Ecto neural progenitor cell (in vitro differentiated cells): ENCODE measurements at places on chromosomes 7 and 10.

DNA sequence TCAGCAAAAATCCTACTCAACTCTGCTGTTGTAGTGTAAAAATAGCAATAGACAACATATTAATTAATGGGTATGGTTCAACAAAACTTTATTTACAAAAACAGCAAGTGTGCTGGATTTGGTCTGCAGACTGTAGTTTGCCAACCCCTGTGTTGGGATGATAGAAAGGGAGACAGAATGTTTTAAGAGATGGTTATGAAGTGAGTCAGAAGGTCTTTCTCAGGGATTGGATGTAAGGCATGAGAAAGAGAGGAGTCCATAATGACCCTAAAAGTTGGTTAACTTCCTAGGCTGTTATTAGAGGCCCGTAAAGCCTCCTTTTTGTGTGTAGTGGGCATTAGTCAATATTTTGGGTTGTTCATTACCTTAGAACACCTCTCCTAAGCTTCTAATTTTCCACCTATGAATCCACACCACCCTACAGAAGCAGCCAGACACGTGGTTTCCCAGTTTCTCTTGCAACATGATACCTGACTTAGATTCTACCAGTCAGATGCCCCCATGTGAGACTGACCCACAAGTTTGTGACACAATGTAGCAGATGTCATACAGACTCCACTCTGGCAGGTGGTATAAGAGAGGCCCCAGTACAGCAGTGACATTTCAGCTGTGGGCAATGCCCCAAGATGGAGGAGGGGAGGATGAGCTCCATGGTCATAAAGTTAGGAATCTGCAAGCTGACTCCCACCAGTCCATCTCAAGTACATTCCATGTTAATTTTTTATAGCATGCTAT lies 1015.6 kb downstream of the KCNMA1 start:
- DNase-seq = no peak

DNA sequence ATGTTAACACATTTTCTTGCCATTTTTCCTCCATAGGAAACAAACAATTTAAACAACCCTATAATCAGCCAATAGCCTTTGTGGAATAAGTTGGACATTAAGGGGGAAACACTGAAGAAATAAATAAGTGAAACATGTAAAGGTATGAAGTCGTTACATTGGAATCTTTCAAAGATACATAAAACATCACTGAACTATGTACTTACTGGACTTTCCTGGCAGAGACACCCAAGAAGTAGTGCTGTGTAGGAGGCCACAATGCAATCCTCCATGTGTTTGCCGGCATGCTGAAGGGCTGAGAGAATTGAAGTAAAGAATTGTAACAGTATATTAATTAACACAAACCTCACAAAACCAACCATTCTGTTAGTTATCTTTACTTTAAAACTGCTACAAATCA lies 76.5 kb upstream of the GRID1 start:
- no peak for DNase-seq

DNA sequence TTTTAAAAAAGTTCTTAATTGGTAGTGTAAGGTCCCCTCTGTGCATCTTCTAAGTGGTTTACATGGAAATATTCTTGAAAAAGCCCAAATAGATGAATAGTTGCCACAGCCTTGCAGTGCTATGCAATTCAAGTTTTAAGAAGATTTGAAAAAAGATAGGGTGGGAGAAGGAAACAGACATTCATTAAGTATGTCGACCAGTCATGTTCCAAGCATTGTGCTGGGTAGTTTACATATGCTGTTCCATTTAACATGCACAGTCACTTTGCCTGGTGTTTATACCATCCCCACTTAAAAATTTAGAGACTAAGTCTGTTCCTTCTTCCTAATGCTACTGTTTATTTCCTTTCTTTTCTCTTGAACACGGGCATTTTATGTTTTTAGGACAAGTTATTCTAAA lies 28.1 kb upstream of the NAMPT start:
- DNase-seq = no peak

DNA sequence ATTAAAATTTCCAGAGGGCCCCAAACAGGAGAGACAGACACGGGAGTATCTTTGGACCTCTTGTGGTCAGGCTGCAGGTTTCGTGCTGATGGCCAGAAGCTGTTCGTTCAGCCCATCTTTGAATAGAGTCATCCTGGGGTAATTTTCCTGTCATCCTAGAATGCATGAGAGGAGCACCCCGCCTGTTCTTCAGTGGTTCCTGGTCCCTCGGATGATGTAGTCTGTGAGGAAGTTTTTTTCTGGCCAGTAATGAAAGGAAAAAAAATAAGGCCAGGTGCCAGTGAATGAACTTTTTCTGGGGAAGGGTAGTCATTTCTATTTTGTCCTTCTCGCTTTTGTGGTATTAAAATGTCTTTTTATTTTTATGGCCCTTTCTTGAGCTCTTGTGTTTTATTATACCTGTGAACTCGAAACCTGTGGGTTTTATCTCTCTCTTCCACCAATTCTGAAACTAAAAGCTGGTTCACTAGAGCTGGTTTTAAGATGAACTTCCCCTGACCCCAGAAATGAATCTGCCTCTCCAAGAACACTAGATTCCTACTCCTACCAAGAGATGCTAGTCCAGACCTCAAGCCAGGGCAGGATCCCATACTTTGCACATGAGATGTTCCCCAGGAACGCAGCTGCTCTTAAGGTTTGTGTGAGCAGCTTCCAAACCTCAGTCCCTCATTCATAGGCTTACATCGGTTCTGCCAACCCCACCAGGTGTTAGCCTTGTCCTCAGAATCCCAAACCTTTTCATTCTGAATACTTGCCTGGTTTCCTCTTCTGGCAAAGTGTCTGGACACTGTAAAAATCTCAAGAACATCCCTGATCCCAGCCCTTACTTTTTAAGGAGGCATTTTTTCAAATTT lies 15.4 kb upstream of the MEST start:
- DNase-seq = no peak

GRCh38 chr7:101814081-101814990 lies 3.1 kb upstream of the CUX1 start:
- DNase-seq = peak; percentile 81

DNA sequence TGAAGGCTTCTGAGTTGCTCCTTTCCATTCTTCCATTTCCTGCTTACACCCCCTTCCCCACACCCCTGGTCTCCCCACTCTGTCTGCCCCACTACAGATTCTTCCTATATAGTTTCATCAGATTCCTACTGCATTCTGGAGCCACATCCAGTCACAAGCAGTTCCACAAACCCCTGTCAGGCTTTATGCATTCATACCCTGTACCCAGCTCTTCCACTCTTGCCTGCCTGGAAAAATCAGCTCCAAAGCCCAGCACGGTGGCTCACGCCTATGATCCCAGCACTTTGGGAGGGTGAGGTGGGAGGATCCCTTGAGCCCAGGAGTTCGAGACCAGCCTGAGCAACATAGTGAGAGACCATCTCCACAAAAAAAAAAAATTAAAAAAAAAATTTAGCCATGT lies 60.4 kb downstream of the C10orf67 start:
- DNase-seq = no peak

- no peak for DNase-seq
These were observed 35.8 kb downstream of the RBM17 start for GRCh38 chr10:6124666-6125065.

GRCh38 chr10:110993024-110993693 lies 73.8 kb downstream of the SHOC2 start:
- no peak for DNase-seq

- DNase-seq = no peak
These were observed 130.0 kb downstream of the PLXNA4 start for GRCh38 chr7:132446260-132446659.

- DNase-seq = no peak
These were observed 93.4 kb downstream of the ZNF365 start for GRCh38 chr10:62467527-62467926.

- no peak for DNase-seq
These were observed 142.1 kb downstream of the GRID1 start for GRCh38 chr10:86224354-86225102.

- no peak for DNase-seq
These were observed 54.7 kb upstream of the CCNJ start for GRCh38 chr10:95988702-95989101.

GRCh38 chr7:52260046-52260665 lies 775.3 kb upstream of the POM121L12 start:
- no peak for DNase-seq

DNA sequence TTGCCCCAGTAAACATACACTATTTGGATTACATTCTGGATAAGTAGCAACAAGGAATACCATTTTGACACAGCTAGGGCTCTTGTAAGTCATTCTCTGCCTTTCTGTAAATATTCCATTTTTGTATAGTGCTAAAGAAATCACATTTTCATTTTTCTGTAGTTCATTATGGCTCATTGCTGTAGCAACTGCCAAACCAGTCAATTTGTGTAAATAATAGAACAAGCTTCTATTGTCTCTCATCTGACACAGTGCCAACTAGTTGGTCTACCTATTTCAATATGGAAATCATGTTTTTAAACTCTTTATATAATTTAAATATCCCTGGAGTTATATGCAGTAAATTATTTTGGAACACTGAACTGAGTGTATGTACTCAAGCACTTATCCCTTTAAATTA lies 193.7 kb downstream of the RELN start:
- no peak for DNase-seq

DNA sequence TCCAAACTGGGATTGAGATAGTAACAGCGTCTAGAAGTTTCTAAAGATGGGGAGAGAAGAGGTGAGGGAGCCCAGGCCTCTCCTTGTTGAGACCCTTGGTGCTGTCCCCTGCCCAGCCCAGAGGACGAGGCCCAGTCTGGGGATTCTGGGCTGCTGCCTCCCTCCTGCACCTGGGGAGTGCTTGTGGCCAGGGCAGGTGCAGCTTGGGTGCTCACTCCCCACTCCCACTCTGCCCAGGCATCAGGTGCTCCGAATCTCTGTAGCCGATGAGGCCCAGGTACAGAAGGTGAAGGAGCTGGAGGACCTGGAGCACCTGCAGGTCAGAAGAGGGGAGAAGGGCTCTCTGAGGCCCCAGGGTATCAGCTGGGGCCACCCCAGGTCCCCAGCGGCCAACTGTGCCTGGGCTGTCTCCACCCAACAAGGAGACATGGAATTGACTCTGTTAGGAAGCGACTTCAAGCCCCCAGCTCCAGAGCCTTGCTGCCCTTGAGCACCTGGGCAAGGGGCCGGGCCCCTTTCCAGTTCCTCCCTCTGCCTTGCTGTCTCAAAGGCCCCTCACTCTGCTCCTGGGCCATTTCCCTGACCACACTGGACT lies 664 bp downstream of the CPA1 start:
- DNase-seq = no peak

GRCh38 chr10:49365275-49365674 lies 30.6 kb downstream of the DRGX start:
- DNase-seq = no peak

- DNase-seq = no peak
These were observed 133.9 kb downstream of the ANLN start for GRCh38 chr7:36523371-36524101.

DNA sequence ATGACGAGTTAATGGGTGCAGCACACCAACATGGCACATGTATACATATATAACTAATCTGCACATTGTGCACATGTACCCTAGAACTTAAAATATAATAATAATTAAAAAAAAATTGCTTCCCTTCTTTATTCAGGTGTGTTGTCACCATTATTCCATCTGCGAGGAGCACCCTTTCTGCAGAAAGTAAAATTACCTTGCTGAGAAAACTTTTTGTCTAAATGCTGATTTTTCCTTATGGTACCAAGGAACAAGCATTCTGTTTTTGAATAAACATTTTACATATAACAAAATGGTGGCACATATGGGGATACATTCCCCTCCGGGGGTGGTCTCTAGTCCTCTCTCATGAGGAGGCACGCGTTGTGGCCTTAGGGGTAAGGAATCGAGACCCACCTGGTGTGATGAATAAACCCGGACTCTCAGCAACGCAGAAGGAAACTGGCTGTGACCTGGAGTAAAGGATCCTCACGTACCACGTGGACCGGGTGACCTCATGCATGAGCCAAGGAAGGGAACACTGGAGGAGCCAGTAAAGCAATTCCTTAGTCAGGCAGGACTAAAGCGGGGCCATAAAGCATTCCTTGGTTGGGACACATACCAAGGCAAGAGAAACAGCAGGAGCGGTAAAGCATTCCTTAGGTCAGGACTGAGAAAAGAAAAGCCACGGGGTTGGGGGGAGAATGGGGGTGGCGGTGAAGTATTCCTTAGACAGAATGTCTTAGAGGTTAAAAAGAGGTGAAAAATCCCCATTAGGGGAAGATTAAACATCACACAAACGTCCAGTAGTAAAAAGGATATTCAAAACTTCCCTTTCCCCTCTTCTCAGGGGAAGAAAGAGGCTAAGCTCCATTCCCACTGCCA lies 20.8 kb upstream of the OPTN start:
- peak; percentile 55 for DNase-seq

- DNase-seq = no peak
These were observed 8.3 kb upstream of the KAZALD1 start for GRCh38 chr10:101053516-101053915.

GRCh38 chr7:100483090-100483721 lies 521 bp upstream of the NYAP1 start:
- DNase-seq = peak; percentile 88

GRCh38 chr7:84845971-84846370 lies 340.9 kb downstream of the SEMA3D start:
- no peak for DNase-seq

GRCh38 chr10:9102026-9102425 lies 1047.5 kb downstream of the GATA3 start:
- DNase-seq = no peak

- DNase-seq = peak; percentile 75
These were observed at the start of gene COL1A2 for GRCh38 chr7:94394437-94395140. Gene COL1A2 (plus strand): TSS chr7:94394895. CDS start chr7:94395032, 137 bp downstream.

- peak; percentile 77 for DNase-seq
These were observed 489 bp downstream of the MAP3K8 start for GRCh38 chr10:30434273-30435072.

DNA sequence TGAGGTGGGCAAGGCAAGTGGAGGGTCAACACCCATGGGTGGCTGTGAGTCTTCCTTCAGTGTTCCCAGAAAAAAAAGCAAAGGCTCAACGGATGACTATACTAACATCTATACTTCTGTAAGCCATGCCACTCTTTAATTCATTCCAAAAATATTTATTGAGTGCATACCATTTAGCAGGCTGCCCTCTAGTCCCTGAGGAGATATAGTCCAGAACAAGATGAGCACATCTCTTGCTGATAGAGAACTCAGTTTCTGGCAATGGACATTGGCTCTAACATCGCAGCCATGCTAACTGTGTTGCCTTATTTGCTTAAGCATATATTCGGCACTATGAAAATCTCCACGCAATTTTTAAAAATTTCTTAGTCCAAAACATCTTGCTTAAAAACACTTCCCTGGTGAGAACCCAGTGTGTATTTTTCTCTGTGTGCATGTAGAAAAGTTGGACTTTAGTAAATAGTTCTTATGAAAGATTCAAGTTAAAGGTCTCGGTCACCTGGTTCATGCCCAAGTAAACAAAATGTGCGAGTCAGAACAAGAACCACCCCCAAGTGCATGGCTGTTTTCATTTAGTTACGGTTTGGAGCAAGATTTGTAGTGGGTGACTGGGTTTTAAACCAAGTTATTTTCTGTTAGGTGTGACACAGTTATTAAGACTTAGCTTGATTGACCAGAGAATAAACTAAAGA lies 69.8 kb downstream of the MET start:
- no peak for DNase-seq
